ENCODE measurements at places on chromosomes 11 and 22. TPM values are rescaled to one million over a fixed set of nuclear protein-coding genes. Genes with fewer than 3 reads are reported as not detected.

Gene SLC22A25
- total RNA-seq = not detected

Gene DMC1
- 13.2 TPM for total RNA-seq

Gene CHRM1
- total RNA-seq = not detected

- ATAC-seq = no peak
Observed at GRCh38 chr11:69657911-69658625, 17.1 kb downstream of the LTO1 start.

DNA sequence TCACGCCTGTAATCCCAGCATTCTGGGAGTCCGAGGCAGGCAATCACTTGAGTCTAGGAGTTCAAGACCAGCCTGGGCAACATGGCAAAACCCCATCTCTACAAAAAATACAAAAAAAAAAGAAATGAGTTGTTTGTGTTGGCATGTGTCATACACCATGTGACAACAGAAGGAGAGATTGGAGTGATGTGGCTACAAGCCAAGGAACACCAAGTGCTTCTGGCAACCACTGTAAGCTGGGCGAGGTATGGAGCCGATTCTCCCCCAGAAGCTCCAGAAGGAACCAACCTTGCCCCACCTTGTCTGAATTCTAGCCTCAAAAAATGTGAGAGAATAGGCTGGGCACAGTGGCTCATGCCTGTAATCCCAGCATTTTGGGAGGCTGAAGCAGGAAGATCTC, 39.1 kb upstream of the SLC35C1 start:
- ATAC-seq = no peak

DNA sequence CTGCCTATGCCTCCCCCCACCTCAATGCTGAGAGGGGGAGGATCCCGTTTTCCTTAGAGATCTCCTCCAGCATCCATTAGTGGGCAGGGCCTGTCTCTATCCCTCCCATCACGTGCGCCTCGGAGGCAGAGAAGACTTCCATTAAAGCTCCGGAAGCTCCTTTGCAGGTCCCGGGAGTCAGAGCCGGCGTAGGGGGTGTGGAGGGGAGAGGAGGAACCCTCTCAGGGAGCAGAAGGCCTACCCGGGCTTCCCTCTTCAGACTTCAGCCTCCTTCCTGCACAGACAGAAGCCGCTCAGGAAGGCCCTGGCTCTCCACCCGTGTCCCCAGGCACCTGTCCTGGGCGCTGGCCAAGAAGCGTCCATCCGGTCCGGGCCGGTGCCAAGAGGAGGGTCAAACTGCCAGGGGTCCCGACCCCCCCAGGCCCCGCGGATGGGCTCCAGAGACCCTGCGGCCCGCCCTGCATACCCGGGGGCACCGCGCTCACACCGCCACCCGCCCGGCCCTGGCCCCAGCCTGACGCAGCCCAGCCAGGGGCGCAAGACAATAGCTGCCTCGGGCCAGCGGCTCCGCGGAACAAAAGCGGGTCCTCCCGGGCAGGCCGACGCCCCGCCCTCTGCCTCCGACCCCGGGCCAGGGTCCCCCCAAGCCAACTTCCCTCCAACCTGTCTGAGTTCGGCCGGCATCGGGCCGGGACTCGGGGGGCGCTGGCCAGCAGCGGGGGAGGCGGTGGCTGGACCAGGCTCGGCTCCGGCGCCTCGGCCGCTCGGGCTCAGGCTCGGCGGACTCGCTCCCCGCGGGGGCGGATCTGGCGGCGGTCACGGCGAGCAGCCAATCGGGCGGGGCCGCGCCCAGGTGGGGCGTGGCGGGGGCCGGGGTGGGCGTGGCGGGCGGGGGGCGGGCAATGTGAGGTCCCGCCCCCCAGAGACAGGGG, 29.9 kb downstream of the ARVCF start:
- peak; percentile 92 for ATAC-seq

DNA sequence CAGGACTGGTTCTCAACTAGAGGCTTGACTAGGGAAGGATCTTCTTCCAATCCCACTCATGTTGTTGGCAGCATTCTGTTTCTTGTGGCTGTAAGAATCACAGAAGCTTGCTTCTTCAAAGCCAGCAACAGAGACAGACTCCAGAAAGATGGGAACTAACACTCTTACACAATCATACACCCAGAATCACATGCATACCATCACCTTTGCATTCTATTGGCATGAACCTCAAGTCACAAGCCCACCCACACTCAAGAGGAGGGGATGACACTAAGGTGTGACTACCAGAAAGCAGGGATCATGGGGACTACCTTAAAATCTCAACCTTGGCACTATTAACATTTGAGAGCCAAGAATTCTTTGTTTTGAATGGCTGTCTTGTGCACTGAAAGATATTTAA, 13.6 kb upstream of the PANX3 start:
- ATAC-seq = no peak

Measured in activated T-helper 17 cell treated with anti-CD3 and anti-CD28 coated beads, Interleukin-2, amount 50 U/mL, for 72 hours (primary cell).